Parietal lobe (tissue), 2 donors: ENCODE measurements at places on chromosomes 12 and 14. TPM values are rescaled to one million over a fixed set of nuclear protein-coding genes. Genes with fewer than 3 reads are reported as not detected.

The NRL gene
- 2.2 TPM for total RNA-seq

The RNFT2 gene
- total RNA-seq: 42.9 TPM

The MVK gene
- 24.1 TPM for total RNA-seq

The RNASE3 gene
- not detected for total RNA-seq

The GALNT9 gene
- total RNA-seq: 7.2 TPM

The PRPF40B gene
- total RNA-seq: 36.6 TPM

The DPY19L2 gene
- total RNA-seq: 49.8 TPM

The POMT2 gene
- total RNA-seq: 25.4 TPM

The HOXC13 gene
- not detected for total RNA-seq

The C14orf132 gene
- 66.4 TPM for total RNA-seq

The TTC6 gene
- 0.63 TPM for total RNA-seq

The GLI1 gene
- 0.63 TPM for total RNA-seq

The CLEC2B gene
- total RNA-seq: 0.63 TPM

The KRT73 gene
- not detected for total RNA-seq

The TSHR gene
- 0.63 TPM for total RNA-seq

The PPP1R13B gene
- 17.8 TPM for total RNA-seq

The IAPP gene
- total RNA-seq: not detected

The MGP gene
- total RNA-seq: 1.6 TPM

The KRT5 gene
- not detected for total RNA-seq

The TSPAN19 gene
- total RNA-seq: 1.3 TPM

The POTEM gene
- total RNA-seq: not detected

The STAC3 gene
- total RNA-seq: 0.94 TPM

The ANO2 gene
- total RNA-seq: 4.4 TPM

The SLC25A47 gene
- not detected for total RNA-seq

The A2M gene
- 48.8 TPM for total RNA-seq

The BDKRB2 gene
- 0.31 TPM for total RNA-seq

The SYNJ2BP gene
- total RNA-seq: 26.9 TPM

The CMKLR1 gene
- total RNA-seq: 1.3 TPM

The RFX4 gene
- total RNA-seq: 9.4 TPM

The CDCA4 gene
- total RNA-seq: 12.5 TPM

The ACOT6 gene
- not detected for total RNA-seq

The RD3L gene
- total RNA-seq: not detected

The PROX2 gene
- total RNA-seq: not detected
